NCI-H526 treated with DMSO at 0.1 percent for 48 hours (cell line): ENCODE measurements at places on chromosomes 3 and 15.
A peak's percentile ranks its signal among the peaks of the same experiment; 100 is the strongest.

DNA sequence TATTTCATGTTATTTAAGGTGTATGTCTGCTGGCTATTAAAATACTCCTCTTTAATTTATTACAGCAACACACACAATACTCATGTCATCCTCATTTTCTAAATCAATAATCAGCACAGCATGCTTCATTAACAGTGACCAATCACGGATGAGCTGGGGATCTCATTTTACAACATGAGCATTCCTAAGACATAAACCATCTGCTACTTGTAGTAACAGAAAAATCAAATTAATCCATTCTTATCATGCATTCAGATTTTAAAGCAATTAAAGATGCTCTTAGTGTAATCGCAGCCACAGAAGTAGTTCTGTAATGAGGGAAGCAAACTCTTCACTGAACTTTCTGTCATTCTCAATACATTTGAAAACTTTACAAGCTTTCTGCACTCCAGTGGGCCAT is 191.1 kb downstream of the TBC1D5 start:
- DNase-seq: no peak

GRCh38 chr3:76631251-76631650 is 408.6 kb upstream of the ROBO2 start:
- no peak for DNase-seq

GRCh38 chr3:87358066-87358465 is 81.7 kb upstream of the POU1F1 start:
- DNase-seq: no peak

DNA sequence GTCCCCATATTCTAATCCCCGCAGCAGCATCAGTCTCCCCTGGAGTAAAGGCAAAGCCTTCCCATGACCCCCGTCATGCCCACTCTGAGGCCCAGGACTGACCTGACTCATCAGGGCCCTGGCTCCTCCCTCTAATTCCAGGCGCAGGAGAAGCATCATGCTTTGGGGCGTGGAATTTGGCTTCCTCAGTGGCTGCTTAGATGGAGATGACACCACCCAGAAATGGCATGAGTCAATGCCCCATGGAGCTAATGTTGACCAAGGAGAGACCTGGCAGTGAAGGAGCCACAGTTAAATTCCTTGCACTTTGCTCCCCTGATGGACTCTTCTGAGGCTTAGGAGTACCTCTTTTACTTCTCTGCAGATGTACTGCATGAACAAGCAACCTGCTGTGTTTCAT is 204.2 kb upstream of the PROK2 start:
- no peak for DNase-seq

GRCh38 chr15:62066663-62067447 is at the start of gene C2CD4A:
C2CD4A (plus strand) TSS chr15:62066977; CDS start chr15:62067614, 637 bp downstream.
- peak; percentile 86 for DNase-seq

DNA sequence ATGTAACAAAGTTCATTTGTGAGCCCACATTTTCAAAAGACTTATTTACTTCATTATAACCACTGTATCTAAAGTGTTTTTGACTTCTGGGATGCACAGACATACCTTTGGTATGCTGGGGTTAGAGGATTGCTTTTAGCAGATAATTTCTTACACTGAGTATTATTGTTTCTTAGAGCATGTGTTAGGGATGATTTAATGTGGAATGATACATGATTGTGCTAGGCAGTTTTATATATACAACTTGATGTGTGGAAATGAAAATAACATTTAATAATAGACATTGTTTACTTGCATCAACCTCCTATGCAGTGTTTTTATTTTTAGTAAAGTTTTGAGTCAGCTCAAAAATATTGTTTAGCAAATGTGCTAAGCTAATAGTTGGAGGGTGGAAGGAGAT is 3.4 kb downstream of the KIF23 start:
- DNase-seq: no peak

GRCh38 chr15:62057341-62057980 is 2.8 kb downstream of the VPS13C start:
- DNase-seq: no peak

GRCh38 chr3:37093481-37093880 is 80.9 kb downstream of the LRRFIP2 start:
- DNase-seq: no peak

DNA sequence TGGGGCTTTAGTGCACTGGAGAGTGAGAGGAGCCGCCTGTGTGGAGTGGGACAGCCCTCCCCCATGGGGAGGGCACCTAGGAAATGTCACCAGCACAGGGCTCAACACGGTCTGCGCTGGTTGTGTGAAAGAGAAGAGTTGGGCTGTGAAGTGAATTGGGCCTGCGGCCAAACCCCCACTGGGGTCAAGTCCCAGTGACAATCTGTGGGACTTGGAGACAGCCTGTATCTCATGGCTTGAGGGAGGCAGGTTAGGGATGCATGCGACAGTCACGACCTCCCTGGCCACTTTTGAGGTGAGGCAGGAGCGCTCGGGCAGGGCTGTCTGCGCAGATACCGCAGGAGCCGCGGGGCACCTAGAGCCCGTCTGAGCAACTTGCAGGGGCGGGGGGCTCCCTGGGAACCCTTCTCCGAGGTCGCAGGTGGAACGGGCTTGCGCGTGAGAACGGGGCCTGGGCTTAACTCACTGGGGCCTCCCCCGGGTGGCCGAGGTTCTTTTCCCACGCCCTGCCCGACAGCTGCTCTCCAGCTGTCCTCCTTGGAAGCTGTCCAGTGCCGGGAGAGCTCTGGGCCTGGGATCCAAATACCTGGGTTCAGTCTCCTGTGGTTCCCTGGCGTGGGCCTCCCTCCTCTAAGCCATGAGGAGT is 77.4 kb downstream of the SNRK start:
- no peak for DNase-seq

- no peak for DNase-seq
Observed at GRCh38 chr3:39295184-39295775, 15.4 kb upstream of the CX3CR1 start.

GRCh38 chr3:159947220-159947619 is 41.4 kb upstream of the IL12A start:
- no peak for DNase-seq
